ENCODE measurements at places on chromosomes 2 and 18.

DNA sequence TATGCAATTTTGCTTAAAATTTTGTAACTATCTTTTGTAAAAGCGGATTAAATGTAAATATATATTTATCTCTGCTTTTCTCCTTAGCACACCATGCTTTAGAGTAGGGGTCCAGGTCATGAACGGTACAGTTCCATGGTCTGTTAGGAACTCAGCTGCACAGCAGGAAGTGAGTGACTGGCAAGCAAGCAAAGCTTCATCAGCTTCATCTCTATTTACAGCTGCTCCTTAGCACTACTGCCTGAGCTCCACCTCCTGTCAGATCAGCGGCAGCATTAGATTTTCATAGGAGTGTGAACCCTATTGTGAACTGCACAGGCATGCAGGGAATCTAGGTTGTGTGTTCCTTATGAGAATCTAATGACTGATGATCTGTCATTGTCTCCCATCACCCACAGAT is 959.0 kb upstream of the SLC39A10 start:
- no peak for DNase-seq

DNA sequence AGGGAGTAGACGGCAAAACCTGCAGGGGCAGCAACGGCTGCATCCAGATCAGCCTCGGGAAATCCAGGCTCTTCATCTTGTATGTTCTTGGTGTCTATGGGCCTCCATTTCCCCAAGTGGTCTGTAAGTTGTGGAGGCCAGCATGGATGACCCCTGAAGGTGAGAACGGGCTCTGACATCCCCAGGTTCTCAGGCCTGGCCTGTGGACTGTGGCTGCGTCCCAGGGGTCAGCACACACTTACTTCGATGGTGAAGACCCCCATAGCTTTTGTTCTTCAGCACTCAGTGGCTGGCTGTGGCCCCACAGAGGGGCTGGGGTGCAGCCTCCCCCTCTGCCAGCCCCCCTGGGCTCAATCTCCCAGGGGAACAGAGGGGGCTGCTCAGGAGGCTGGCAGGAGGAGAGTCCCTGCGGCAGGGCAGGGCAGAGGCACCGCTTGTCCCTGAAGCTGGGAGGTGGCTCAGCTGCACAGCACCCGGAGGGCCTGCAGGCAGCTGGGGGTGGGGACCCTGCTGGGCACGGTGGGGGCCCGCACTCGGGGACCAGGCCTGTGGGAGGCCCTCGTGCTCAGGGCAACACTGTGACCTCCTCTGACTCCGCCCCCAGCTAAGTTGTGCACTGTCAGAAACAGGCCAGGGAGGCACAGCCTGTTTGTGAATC is 3.8 kb downstream of the SLC66A3 start:
- no peak for DNase-seq

- no peak for DNase-seq
Observed at GRCh38 chr18:12028040-12028628, 46.8 kb downstream of the IMPA2 start.

GRCh38 chr2:55365303-55365702 is 54.4 kb downstream of the CCDC88A start:
- DNase-seq = no peak

GRCh38 chr2:55009277-55010060 is 40.8 kb downstream of the RTN4 start:
- no peak for DNase-seq

- no peak for DNase-seq
Observed at GRCh38 chr2:10345126-10345525, 42.4 kb downstream of the HPCAL1 start.

DNA sequence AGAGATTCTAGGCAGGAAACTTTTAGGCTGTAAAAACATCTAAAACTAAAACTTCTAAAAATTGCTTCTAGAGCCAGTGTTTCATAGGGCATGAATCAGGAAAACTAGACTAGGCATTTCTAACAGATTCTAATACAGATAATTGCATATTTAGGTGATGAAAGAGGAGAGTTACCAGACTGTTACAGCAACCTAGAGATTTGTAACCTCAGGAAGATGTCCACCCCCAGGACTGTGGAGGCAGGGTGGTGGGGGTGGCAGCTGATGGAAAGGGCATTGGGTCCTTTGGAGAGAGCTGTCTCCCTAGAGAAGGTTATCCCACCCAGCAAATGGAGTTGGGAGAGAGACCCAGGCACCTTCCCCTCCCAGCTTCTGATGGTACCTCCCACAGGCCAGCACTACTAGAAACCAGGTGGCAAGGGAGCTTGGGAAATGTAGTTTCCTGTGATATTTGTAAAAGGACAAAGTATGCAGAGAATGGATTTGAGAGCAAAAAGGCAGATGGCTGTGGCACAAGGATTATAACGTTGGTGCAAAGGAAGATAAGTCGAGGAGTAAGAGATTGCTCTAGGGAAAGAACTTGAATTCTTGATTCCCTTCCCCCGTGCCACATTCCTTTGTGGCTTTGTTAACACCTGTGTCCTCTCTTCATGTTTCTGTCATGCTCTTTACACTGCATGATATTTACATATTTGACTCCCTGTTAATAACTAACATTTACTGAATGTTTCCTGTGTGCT is 75.6 kb upstream of the MGAT5 start:
- DNase-seq = no peak

DNA sequence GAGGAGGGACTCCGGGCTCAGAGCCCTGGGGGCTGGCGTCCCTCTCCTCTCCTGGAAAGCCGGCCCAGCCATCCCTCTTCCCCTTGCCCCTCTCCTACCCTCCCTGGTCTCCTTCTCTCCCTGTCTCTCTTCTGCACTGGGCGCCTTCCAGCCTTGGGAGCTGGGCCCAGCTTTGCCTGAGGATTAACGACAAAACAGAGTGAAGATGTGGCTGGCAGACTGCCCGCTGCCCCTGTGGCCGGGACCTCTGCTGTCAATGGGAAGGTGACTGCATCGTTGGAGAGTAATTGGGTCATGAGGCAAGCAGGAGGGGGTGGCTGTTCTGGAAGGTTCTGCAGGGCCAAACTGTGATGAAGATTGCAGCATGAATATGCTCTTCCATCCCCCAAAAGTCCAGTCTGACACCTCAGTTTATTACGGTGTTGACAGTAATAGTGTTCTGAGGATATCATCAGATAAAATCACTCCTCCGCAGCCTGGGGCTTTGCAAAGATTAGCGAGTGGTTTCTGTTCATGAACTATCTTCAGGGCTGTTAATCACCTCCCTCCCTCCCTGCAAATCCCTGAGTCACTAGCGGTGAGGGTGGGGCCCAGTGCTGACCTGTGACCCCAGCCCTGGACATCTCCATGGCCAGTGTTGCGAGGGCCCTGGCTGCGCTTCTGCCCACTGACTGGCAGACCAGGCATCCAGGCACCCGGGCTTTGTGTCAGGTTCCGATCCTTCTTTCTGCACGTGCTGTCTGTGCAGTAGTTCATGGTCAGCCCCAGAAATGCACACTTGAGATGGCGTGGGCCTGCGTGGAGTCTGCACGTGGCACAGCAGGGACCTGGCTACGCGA is 23.0 kb downstream of the RTP5 start:
- no peak for DNase-seq

GRCh38 chr2:72917138-72917876 is at the start of gene EMX1:
EMX1 (plus strand) TSS chr2:72917519; CDS start chr2:72917853, 334 bp downstream.
- DNase-seq = no peak

GRCh38 chr2:99653433-99653832 is 163.6 kb upstream of the REV1 start:
- no peak for DNase-seq

- DNase-seq = no peak
Observed at GRCh38 chr2:158114516-158114915, 12.8 kb downstream of the UPP2 start.

DNA sequence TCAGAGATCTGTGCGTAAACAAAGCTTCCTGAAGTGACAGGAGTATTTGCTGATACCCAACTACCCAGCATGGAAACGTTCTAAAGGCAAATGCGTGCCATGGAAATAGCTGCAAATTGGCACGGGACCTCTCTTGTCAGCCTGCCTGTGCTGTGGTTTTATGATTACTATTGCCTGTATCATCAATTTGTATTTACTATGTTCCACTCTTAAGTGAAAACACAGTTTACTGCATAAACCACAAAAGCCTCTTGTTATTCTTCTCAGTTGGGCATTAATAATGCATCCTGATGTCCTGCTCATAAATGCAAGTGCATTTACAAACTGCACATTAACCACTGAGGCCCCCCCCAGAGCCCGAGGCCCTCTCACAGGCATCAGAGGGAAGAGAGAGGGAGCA is 196.6 kb upstream of the SLC35G4 start:
- DNase-seq = no peak

DNA sequence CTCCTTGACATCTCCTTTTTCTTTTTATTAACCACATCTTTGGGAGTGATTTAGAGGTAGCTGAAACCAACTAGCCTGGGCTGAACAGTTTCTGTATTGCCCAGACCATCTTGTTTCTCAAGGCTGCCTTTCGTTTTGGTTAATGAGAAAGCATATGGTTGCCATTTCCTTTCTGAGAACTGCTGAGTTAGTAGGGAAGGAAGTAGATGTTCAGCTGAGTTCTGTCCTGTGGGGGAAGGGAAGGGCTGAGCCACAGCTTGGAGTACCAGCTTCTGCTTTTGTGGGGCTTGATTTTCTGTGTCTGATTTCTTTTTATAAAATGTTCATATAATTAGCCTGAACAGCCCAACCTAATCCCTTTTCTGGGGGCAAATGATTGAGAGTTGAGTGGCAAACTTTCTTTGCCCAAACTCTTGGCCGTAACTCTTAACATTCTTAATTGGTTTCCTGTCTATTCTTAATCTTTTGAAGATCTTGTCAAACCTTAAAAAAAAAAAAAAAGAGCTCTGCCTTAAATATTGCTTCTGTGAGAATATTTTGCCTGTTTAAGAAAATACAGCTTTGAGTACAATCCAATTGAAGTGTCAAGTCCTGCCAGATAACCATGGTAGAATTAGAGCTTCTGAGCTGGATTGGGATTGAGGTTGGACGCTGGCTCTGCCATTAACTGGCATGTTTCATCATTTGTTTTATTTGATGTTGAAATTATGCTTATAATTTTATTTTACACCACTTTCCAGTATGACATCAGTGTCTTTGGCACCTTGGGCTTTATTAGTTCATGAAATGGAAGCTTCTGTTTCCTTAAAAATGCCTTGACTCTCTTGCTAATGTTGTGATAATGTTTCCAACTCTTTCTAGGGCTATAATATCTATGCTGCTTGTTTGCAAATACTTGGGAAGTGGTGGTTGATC is 1.9 kb upstream of the NABP1 start:
- DNase-seq = peak; percentile 6

DNA sequence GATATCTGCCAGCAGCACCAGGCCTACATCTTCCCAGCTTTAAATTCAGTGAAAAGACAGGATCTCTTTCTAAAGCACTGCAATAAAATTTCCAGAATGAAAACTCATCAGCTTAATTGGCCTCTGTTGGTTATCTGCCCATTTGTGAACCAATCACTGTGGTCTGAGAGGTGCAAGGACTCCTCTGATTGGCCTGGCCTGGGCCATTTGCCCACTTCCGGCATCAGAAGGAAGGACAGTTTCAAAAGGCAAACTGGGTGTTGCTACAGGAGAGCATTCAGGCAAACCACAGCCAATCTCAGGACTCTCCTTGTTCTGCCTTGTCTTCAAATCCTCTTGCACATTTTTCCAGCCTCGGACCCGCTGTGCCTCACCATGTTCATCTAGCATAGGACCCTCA is 163.9 kb upstream of the CCDC150 start:
- DNase-seq = no peak

DNA sequence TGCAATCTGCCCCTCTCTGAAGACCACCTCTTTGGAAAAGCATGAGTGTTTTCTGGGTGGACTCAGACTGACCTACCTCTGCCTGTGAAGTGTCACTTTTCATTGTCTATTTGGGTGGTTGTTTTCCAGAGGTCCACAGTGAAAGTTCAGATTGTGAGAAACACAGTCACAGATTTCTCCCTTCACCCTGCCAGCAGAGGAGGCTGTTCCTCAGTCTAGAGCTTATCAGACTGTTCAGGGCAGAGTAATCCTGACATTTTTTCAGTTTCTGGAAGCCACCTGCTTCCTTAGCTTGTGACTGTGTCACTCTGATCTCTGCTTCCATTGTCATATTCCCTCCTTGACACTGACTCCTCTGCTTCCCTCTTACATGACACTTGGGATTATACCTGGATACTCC is 55.4 kb upstream of the RMP24 start:
- no peak for DNase-seq

GRCh38 chr18:56139792-56140254 is 498.6 kb downstream of the TXNL1 start:
- DNase-seq = peak; percentile 33

GRCh38 chr2:854460-854859 is 96.2 kb upstream of the SNTG2 start:
- DNase-seq = peak; percentile 4

- DNase-seq = no peak
Observed at GRCh38 chr2:128271597-128271910, 47.1 kb downstream of the HS6ST1 start.

- DNase-seq = no peak
Observed at GRCh38 chr2:99468155-99468554, 21.7 kb downstream of the REV1 start.

DNA sequence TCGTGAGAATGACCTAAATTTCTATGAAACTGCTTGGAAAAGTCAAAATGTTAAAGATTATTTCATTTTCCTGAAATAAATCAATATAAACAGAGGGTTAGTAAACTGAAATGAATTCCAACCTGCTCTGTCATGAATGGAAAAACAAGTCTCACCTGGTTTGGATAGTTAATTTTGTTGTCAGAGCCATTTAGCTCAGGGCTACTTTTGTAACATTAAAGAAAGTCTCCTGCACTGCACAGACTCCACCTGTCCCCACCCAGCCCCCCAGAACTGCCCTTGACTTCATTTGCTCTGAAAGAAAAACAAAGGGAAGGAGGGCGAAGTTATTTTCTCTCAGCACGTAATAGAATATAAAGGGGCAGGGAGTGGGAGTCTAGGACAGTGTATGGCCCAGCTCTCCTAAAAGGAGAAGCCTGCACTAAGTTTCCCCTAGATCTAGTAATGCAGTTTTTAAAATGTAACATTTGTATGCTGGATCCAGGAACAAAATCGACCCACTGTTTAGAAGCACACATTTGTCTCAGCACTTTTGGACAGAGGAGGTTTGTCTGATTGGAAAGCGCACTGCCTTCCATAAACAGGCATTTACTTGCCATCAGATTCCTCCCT is 54.2 kb upstream of the ACSL3 start:
- DNase-seq = no peak

GRCh38 chr2:12543978-12544558 is 172.7 kb upstream of the TRIB2 start:
- DNase-seq = no peak
